ENCODE measurements at places on chromosomes 2 and 18.

DNA sequence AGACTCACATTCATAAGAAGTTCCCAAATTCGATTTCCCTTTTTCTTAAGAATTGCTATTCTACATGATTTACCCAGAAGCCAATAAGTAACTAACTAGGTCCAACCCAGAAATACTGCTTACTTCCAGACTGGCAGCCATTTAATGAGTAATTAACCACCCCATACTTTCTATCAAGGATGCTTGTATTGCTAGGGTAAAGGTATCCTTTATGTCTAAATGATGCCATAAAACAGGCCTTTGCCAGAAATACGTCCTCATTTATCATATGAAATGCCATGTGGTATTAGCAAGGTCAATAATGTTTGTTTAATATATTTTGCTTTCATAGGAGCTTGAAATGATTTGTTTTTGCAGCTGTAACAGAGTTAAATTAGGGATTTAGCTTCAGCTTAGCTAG, 56.1 kb downstream of the PLEKHM3 start:
- DNase-seq: no peak

GRCh38 chr2:201698588-201699226, at the start of gene MPP4:
Gene MPP4, minus strand, starts transcription at chr2:201698644. Its CDS starts 4,690 bp downstream, at chr2:201693954.
- no peak for DNase-seq

DNA sequence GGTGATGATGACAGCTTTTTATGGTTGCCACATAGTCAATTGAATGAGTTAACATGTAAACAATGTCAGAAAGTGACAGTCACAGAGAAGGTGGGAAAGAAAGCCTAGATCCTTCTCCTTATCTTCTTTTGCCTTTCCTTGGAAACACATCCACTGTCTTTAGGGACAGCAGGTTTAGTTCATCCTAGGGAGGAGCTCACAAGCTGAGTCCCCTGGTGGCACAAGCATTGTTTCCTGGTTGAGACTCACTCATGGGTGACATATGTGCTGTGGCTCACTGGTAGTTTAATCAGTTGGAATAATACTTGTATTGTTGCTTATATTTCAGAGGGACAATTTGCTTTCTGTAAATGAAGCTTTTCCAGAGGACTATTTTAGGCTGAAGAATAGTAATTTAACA, 598.5 kb downstream of the CNTNAP5 start:
- DNase-seq: no peak

- peak; percentile 2 for DNase-seq
Observed at GRCh38 chr2:162890690-162891311, 52.2 kb upstream of the KCNH7 start.

GRCh38 chr2:201952187-201952586, 81.5 kb upstream of the FZD7 start:
- DNase-seq: no peak

- DNase-seq: no peak
Observed at GRCh38 chr2:172951554-172951953, 124.1 kb upstream of the MAP3K20 start.

DNA sequence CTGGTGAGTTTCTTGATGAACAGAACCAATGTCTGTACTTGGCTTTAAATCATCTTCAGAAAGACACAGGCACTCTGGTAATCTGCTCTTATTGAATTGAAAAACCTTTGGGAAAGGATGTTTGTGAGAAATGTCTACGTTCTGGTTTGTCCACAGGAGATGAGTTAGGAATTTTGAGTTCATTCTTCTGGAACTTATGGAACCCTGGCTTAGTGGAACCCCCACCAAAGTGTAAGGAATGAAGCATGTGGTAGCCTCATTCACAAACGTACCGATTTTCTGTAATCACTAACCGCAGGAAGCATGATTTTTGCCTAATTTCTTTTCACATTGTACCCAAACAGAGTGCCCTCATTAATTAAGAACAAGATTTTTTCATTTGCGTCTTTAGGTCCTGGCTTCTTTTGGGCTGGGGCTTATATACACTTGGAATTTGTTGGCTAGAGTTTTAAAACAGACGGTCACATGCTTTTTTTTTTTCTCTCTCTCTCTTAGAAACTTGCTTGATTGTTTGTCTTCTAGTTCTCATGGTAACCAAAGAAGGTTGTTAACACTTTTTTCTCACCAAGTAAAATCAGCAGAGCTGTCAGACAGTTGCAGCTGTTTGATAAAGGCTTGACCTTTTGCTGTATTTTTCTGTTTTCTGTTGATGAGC, 314.1 kb upstream of the THUMPD2 start:
- no peak for DNase-seq

DNA sequence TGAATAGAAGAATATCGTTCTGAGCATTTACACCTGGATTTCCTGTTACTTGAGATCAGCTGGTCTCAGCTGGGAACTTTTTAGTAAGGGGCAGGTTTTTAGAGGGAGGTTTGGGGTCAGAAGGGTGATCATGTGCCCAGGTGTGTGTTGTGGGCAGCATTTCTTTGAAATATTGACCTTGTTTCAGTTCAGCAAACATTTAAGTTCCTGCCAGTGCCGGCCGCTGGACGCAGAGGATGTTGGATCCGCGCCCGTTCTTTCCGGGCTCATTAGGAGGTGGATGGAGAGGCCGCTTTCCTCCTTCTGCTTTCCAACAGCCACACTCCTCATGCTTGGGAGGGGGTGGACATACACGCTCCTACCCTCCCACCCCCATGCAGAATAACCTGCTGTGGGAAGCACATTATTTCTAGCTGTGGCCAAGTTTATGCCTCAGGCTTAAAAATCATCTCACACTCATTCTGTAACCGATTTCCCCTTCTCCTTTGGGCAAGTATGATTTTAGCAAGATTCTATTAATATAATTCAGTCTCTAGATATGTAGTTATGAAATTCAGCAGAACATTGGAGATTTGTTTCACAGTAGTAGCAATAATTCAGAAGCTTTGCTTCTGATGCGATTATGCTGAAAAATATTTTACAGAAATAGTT, 131.4 kb downstream of the ZNF236 start:
- no peak for DNase-seq

- no peak for DNase-seq
Observed at GRCh38 chr2:174342686-174343342, 8.1 kb downstream of the SP9 start.

DNA sequence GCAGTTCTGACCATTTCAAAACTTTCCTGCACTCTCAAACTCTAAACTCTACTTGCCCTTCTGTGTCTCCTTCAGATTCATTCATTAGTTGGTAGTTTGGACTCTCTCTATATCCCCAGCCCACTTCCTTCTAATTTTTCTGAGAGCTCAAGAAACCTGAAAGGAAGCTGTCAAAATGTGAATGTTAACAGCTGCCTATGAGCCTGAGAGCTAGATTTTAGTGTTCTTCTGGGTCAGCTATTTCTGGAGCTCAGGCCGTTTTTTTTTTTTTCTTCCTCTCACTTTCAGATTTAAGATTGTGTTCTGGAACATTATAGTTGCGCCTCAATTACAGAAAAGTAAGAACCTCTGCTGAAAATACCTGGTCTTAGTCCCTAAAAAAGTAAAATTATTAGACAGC, 73.1 kb downstream of the RTN4 start:
- no peak for DNase-seq

GRCh38 chr18:49757513-49758262, 55.6 kb downstream of the ACAA2 start:
- DNase-seq: peak; percentile 32
